Camera-type eye (tissue), 1 donor: ENCODE measurements at places on chromosomes 2 and 18. TPM values are rescaled to one million over a fixed set of nuclear protein-coding genes. Genes with fewer than 3 reads are reported as not detected.

CHRND gene
- 3.9 TPM for total RNA-seq

CYP26B1 gene
- total RNA-seq, result 12.8 TPM

LIPG gene
- 20.2 TPM for total RNA-seq

IL18R1 gene
- 1.6 TPM for total RNA-seq

DSG1 gene
- total RNA-seq, result 8.5 TPM

ESPNL gene
- 1.2 TPM for total RNA-seq

ZNF2 gene
- total RNA-seq, result 11.3 TPM

LCT gene
- not detected for total RNA-seq

SLC9A2 gene
- total RNA-seq, result 0.49 TPM

LRP2 gene
- total RNA-seq, result 88.0 TPM

PTH2R gene
- total RNA-seq, result 4.2 TPM

AMER3 gene
- total RNA-seq, result 11.8 TPM

CCDC141 gene
- 19.2 TPM for total RNA-seq

TRIM54 gene
- total RNA-seq, result 4.7 TPM

PROM2 gene
- total RNA-seq, result 5.7 TPM

CD207 gene
- total RNA-seq, result 5.3 TPM

TET3 gene
- 29.6 TPM for total RNA-seq

CPO gene
- total RNA-seq, result not detected

GALNT13 gene
- total RNA-seq, result 82.7 TPM

IL1R2 gene
- 1.0 TPM for total RNA-seq

B4GALT6 gene
- 11.7 TPM for total RNA-seq

ABCB11 gene
- 0.38 TPM for total RNA-seq

CPSF3 gene
- 46.8 TPM for total RNA-seq

FNDC4 gene
- total RNA-seq, result 13.7 TPM

MOGAT1 gene
- total RNA-seq, result not detected

TUBA3D gene
- not detected for total RNA-seq

CCNT2 gene
- 103 TPM for total RNA-seq

PELI1 gene
- total RNA-seq, result 53.4 TPM

NOL4 gene
- 72.9 TPM for total RNA-seq

CXCR2 gene
- 0.99 TPM for total RNA-seq

ZNF804A gene
- 21.1 TPM for total RNA-seq

SERPINB12 gene
- not detected for total RNA-seq

CHRNG gene
- 2.0 TPM for total RNA-seq

PMS1 gene
- total RNA-seq, result 47.7 TPM
